Thymus (tissue), 14 donors: ENCODE measurements at places on chromosomes 6 and 20. TPM values are rescaled to one million over a fixed set of nuclear protein-coding genes. Genes with fewer than 3 reads are reported as not detected.

The MEI4 gene
- 0.05 TPM for total RNA-seq

The TCP11 gene
- total RNA-seq = 0.33 TPM

The MRPS10 gene
- total RNA-seq = 28.2 TPM

The FOXQ1 gene
- 0.42 TPM for total RNA-seq

The C20orf144 gene
- total RNA-seq = 0.09 TPM

The DCDC2 gene
- 0.19 TPM for total RNA-seq

The SAPCD1 gene
- total RNA-seq = 1.2 TPM
